ENCODE measurements at places on chromosomes 5 and 9.

- no peak for DNase-seq
Observed at GRCh38 chr9:107373809-107374208, 90.7 kb downstream of the RAD23B start.

DNA sequence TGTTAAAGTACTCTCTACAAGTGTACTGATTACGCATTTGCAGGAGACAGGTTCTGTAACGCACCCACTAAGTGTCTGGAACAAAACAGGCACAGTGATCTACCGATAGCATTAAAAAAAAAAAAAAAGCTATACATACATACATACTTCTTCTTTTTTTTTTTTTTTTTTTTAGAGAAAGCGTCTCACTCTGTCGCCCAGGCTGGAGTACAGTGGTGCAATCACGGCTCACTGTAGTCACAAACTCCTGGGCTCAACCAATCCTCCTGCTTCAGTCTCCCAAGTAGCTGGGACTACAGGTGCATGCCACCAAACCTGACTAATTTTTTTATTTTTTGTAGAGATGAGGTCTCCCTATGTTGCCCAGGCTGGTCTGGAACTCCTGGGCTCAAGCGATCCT lies 7.6 kb downstream of the KIF24 start:
- no peak for DNase-seq

DNA sequence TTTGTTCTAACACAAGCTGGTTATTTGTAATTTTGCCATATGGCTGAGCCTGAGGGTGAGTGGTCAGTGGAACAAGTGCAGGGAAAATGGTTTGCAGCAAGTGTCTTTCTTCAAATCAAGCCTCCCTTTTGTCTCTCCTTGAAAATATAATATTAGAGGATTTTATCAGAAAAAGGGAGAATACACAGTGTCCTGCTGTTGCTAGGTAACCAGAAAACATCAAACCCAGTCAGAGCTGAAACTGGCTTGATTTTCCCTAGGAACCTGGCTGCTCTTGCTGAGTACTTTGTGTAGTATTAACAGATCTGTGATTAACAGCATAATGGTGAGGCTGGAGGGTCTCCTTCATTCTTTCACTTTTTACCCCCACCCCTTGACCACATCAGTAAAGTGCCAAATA lies 314.0 kb downstream of the ARHGEF28 start:
- DNase-seq: no peak

DNA sequence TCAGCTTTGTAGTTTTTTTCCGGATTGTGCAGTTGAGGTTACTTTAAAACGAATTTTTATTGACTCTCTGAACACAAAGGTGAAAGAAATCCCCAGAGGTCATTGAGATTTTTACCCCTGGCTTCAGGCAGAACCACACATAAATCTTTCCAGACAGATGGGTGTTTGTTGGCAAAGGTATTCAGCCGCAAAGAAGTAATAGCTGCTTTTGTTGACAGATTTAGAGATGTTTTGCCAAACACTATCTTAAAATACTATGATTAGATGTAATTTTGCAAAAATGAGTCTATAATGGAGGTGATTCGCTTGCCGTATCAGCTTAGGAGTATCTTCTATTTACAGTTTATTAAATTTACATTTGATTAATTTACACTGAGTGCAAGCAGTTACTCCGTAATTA lies 418.3 kb upstream of the CLINT1 start:
- no peak for DNase-seq

GRCh38 chr9:128396970-128397613 lies 23.6 kb upstream of the CERCAM start:
- DNase-seq: no peak

Measured in activated CD4-positive, alpha-beta T cell treated with anti-CD3 and anti-CD28 coated beads, Interleukin-2, Interleukin-6, amounts not matched to agents 100 ng/mL and 50 ng/mL, durations not matched to agents 16 hours and 8 hours (primary cell).